ENCODE measurements at places on chromosomes 2 and 18. TPM values are rescaled to one million over a fixed set of nuclear protein-coding genes. Genes with fewer than 3 reads are reported as not detected.

The PLGLB2 gene
- 2.0 TPM for total RNA-seq

The FSIP2 gene
- total RNA-seq, result 0.37 TPM

The VAMP5 gene
- total RNA-seq, result 25.0 TPM

The RAD51AP2 gene
- not detected for total RNA-seq

The SPP2 gene
- total RNA-seq, result not detected

The RAB31 gene
- total RNA-seq, result 37.9 TPM

The COLEC11 gene
- total RNA-seq, result 0.37 TPM

The GLI2 gene
- 2.6 TPM for total RNA-seq

Measured in subcutaneous preadipocyte (primary cell).